Activated CD4-positive, alpha-beta T cell treated with anti-CD3 and anti-CD28 coated beads, Interleukin-2, amount 10 ng/mL, durations not matched to agents 7 days and 5 days (primary cell): ENCODE measurements at places on chromosomes 6 and 20.

DNA sequence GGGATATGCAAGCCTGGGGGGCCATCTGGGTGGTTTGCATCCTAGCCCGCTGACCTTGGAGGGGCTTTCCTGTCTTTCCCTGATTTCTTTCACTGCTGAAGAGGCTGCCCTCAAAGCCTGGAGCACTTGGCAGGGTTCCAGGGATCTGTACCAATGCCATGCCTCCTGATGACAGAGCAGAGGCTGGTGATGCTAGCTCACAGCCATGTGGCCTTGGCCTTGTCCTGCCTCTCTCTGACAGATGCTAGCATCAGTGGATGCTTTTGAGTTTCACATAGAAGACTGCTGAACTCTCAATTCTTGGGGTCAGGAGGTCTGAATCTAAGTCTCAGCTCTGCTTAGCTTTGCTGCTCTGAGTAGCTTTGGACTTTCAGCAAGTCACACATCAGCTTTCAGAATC is 21.9 kb upstream of the RREB1 start:
- no peak for DNase-seq

DNA sequence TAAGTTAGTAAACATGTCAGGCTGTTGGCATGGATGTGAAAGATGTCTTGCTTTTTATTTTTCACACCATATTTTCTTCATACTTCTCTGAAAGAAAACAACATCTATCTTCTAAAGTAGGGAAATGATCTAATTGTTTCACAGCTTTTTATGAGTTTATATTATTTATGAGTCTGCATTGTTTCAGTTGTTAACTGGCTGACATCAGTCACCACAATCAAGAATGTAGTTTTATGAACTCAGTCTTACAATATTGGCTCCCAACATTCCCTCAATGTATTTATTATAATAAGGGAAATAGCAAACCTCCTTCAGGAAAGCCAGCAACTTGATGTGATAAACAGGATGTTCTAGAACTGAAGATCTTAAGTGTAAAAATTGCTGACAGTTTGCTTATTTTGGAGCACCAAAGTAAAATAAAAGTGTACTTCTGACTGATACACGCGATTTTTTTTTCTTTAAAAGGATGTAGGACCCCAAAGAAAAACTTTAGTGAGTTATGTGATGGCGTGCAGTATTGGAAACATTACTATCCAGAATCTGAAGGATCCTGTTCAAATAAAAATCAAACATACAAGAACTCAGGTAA is 106.0 kb downstream of the ADGRG6 start:
- no peak for DNase-seq

- no peak for DNase-seq
Measured at GRCh38 chr6:135522965-135523692, 25.6 kb upstream of the AHI1 start.

DNA sequence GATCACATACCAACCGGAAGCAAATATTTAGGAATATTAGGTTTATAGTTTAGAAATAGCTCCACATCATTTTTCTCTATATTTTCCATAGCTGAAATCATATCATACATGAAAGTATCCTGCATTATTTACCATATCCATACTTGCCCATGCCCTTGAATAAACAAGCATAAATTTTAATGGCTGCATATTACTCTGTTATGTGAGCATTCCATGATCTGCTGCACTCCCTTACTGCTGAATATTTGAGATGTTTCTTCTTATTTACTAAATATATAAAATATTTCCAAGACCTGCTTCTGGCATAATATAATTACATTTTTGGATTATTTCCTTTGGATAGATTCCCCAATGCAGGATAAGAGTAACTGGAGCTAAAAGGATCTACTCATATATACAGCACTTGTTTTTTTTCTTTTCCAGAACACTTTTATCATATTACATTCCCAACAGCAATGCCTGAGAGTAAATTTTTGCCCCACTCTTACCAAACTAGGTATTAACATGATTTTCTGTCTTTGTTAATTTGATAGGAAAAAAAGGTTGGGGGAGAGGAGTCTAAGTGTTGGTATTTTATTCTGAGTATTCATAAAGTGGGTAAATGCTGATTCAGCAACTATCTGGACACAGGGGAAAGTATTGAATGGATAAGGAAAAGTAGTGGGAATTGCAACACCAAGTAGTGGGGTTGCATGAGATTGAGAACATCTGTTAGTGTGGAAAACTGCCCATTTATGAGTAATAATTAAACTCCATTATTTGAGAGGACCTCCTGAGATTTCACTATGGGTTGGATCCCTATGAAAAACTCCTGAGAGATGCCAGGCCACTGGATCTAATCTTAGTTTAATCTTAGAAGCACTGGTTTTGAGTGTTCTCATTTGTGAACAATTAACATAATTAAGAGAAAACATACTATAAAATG is 76.0 kb downstream of the MAN1A1 start:
- no peak for DNase-seq
